ENCODE measurements at places on chromosomes 5 and 9.

GRCh38 chr5:42035526-42035925 lies 110.4 kb downstream of the FBXO4 start:
- DNase-seq, result no peak

- DNase-seq, result no peak
These were observed 603.7 kb downstream of the RAB3C start for GRCh38 chr5:59186623-59187022.

- no peak for DNase-seq
These were observed 62.3 kb upstream of the DAPK1 start for GRCh38 chr9:87435189-87435880.

- no peak for DNase-seq
These were observed at the start of gene FAM81B for GRCh38 chr5:95390812-95391492. FAM81B (plus strand) TSS chr5:95391366; CDS start chr5:95391390, 24 bp downstream.

GRCh38 chr5:55533521-55534435 lies 986 bp downstream of the PLPP1 start:
- no peak for DNase-seq

DNA sequence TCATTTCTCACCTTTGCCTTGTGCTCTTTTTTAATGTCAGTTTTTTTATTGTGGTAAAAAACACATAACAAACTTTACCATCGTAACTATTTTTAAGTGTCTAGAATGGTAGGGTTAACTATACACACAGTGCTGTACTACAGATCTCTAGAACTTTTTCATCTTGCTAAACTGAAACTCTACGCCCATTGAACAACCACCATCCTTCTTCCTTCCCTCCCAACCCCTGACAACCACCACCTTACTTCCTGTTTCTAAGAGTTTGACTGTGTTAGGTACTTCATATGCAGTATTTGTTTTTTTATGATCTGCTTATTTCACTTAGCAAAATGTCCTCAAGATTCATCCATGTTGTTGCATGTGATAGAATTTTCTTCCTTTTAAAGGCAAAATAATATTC lies 54.9 kb downstream of the PSAT1 start:
- DNase-seq, result peak; percentile 5

DNA sequence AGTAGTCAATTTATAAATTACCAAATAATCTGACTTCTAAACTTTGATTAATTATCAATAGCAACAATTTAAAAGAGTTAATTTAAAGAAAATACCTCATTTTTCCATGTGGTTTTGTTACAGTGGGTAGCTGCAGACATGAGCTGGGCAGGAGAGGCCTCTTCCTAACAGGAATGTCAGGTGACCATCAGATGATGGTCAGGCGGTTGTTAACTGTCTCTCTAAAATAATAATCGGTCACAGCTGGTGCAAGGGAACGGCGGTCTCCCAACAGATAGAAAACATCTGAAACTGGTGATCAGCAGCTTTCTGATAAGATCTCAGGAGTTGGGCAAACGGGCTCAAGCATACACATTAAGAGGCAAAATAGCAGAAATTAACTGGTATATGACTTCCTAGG lies 342.7 kb upstream of the CYLC2 start:
- no peak for DNase-seq

GRCh38 chr5:6740586-6741150 lies 27.4 kb downstream of the TENT4A start:
- no peak for DNase-seq

DNA sequence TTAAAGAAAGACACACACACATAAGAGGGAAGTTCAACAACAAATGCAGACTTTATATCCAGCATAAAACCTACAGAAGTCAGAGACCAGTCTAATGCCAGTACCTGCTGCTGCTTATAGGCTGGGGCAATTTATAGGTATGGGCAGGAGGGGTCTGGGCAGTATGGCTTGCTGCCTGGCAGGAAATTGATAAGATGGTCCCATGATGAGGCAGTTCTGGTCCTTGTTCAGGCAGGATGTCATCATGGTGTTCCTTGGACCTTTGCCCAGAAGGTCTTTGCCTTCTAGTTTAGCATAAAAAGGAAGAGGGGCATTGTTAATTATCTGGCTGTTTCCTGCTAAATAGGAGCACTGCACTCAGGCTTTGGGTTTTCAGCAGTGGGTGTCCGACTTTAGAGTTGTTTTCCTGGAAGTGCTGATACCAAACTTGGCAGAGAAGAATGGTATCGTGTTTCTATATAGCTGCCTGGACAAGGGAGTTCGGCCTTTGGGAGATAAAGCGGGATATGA lies 10.4 kb upstream of the PDCD1LG2 start:
- no peak for DNase-seq

- no peak for DNase-seq
These were observed 45.0 kb upstream of the PHF2 start for GRCh38 chr9:93531374-93531773.

DNA sequence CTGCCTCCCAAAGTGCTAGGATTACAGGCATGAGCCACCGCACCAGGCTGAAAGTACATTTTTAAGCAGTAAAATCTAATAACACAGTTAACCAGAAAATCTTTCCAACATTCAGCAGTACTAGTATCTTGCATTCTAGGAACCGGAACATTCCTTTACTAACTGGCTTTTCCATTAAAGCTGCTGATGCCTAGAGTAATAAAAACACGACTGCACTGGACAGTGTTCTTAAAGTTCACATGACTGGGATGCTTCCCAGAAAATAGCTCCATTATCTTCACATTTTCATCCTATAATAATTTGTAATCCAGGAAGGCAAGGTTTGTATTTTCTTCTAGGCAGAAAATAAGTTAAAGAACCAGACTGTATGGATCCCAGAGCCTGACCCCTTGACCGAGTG lies 9.8 kb downstream of the PTPN3 start:
- no peak for DNase-seq
